NCI-H1930 (cell line): ENCODE measurements at places on chromosomes 16 and 17.

- DNase-seq: no peak
Observed at GRCh38 chr16:70396246-70396904, 42.5 kb downstream of the ST3GAL2 start.

DNA sequence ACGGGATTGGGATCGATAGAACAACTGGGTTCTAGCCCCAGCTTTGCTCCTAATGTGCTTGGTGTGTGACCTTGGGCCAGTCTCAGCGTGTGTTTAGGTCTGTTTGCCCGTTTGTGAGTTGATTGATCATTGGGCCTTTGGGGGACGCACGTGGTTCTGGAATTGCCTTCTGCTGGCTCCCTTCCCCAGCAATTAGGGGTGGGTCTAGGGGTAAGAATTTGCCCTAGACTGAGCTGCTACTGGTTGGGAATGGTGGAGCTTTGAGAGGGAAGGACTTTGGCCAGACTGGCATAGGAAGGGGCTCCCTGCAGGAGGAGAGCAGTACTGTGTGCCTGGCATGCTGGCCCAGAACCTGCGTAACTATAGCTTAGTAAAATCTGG lies 1.5 kb downstream of the SPNS2 start:
- no peak for DNase-seq

DNA sequence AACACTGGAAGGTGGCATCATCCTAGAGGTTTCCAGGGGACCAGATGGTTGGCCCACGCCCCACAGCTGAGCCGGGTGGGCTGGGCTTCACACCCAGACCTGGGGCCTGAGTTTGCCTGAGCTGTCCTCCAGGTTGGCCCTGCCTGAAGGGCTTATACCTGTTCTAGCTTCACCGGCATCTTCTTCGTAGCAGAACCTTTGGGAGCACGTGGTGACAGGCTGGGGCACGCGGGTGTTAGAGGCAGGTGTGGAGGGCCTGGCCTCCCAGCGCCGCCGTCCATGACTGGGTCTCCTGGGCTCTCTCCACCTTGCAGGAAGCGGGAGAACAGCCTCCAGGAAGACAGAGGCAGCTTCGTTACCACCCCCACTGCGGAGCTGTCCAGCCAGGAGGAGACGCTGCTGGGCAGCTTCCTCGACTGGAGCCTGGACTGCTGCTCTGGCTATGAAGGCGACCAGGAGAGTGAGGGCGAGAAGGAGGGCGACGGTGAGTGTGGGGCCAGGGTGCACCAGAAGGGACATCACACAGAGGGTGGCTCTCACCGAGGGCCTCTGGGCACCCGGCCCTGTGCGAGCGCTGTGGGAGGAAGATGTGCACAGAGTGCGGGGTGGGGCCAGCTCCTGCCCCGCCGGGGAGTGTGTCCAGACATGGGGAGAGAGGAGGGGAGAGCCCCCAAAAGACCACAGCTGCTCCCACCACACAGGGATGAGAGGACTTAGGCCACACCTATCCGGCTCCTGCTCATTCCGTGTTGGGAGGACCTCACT lies 4.6 kb upstream of the TEDC2 start:
- no peak for DNase-seq

DNA sequence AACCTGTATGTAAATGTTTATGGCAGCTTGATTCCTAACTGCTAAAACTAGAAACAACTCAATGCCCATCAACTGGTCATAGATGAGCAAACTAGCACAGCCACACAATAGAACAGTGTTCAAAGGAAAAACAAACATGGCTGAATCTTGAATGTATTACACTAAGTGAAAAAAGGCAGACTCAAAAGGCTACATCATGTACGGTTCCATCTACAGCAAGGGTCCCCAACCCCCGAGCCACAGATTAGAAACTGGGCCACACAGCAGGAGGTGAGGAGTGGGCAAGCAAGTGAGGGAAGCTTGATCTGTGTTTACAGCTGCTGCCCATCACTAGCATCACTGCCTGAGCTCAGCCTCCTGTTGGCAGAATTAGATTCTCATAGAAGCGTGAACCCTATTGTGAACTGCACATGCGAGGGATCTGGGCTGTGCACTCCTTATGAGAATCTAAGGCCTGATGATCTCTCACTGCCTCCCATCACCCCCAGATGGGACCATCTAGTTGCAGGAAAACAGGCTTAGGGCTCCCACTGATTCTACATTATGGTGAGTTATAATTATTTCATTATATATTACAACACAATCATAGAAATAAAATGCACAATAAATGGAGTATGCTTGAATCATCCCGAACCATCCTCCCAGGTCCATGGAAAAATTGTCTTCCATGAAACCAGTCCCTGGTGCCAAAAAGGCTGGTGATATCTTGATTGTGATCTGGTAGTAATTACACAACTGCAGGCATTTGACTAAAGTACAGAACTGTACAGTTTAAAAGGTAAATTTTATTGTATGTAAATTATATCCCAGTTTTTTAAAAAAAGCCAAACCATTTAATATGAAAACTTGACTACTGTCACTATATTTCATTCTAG lies 7.7 kb downstream of the CEP20 start:
- DNase-seq: no peak

DNA sequence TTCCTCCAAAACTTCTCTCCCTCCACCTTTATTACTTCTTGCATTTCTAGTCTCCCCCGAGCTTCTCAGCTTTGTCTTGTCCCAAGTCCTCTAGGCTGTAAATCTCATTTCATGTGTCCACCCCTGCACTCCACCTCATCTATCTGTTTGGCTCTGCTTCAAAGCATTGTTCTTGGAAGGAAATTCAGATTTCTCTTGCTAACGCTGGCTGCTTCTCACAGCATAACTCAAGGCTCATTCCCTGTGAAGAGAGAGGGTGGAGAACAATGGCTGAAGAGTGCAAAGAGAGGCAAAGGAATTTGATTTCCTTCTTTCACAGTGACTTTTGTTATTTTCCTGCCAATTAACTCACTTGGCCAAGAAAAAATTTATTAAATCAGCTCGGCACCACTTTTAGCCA lies 476.5 kb downstream of the TMEM114 start:
- DNase-seq: no peak

- DNase-seq: no peak
Observed at GRCh38 chr16:63650550-63650949, 1471.3 kb downstream of the CDH11 start.

GRCh38 chr16:55398762-55399161 lies 74.8 kb downstream of the IRX6 start:
- no peak for DNase-seq

DNA sequence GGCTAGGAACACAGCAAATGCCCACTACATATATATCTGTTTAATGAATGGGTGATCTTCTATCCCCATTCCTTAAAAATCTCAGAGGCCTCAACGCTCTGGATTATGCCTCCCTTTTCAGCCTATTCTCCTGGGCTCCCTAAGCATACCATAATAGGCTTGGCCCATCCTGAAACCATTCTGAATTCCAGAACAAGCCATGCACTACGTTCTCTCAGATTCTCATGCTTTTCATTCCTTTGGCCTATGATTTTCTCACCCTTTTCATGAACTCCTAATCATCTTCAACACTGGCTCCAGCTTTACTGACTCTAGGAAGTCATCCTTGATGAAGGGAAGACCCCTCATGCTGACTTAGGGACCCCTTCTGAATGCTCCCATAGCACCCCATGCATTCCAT lies 71.1 kb downstream of the RPGRIP1L start:
- DNase-seq: no peak

GRCh38 chr16:3610698-3611145 lies 684 bp downstream of the SLX4 start:
- DNase-seq: no peak

GRCh38 chr16:76639685-76640289 lies 362.6 kb downstream of the CNTNAP4 start:
- no peak for DNase-seq

- DNase-seq: no peak
Observed at GRCh38 chr16:1196494-1196893, 28.6 kb downstream of the TPSG1 start.

DNA sequence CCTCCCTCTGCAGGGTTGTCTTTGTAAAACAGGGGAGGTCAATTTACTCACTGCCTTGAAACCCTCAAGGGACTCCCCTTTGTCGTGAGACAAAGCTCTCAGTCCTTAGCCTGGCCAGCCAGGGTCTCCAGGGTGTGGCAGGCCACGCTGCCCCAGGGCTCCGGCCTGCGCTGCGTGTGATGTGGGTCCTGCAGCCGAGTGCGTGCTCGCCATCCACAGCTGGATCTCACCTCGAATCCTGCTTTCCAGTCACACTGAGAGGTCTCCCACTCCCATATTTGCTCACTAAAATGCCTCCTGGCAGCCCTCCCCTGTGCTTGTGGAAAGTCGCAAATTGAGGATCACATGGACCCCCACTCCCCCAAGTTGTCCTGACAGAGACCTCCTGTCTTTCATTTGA lies 10.0 kb upstream of the CLEC18C start:
- DNase-seq: no peak

DNA sequence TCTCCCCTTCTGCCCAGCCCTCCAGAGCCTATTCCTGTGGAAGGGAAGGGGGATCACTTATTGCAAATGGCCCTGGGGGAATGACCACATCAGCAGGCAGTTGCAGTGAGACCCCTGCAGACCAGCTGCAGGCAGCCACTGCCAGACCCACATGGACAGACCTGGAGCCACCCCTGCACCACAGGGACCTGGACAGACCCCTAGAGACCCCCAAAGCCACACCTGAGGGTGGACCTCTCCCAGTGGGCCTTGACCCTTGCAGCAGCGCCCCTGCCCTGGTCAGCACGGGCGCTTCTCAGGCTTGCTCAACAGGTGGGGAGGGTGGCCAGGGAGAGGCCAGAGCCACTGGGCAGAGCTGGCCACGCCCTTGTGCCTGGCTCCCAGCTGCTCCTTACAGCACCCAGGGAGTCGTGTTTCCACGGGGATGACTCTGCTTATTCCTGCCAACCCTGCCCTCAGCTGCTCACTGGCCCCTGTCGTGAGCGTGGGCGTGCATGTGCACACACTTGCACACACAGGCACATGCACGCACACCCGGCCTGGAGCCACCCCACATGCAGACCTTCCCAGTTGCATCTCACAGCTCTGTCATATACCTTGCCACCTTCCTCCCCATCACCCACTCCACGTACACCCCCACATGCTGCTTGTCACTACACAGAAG lies 1.3 kb upstream of the SCN4A start:
- DNase-seq: no peak

DNA sequence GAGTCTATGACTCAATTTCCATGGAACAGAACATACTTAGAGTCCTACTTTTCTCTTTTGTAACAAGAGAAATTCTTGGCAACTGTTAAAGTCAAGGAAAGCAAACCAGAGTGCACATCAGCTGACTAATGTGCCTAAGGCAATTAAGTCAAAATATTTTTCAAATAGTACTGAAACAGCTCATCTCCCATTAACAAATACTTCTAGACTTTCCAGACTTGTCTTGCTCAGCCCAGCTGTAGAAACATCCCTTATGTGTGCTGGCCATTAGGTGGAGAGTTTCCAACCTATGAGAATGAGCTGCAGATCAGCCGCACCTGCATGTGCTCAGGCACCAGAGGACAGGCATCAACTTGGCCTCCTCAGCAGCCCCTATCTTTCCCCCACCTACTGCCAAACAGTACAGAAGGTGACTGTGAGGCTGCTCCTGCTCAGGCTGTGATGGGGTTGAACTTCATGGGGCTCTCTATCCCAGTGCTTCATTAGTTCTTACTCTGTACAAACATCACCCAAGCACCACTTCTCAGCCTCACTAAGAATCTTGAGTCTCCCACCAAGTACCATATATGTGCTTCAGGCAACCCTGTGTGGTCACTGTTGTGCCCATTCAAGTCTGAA lies 32.2 kb downstream of the TEX2 start:
- no peak for DNase-seq

DNA sequence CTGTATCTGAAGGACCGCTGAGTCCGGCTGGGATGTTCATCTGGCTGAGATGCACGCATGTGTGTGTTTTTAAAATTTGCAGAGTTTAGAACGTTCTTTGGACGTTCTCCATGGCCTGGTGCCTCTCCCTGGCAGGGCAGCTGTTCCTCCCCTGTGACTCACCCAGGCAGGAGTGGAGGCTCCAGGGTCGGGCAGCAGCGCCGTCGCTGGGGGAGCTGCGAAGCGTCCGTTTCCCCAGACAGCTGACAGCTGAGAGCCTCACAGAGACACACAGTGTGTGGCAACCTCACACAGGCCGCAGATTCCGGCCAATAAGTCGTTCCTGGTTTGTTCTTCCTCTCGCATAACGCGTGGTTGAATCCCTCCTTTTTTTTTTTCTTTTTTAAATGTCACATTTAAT lies 80.6 kb downstream of the OR1D5 start:
- DNase-seq: no peak

GRCh38 chr16:12504312-12504711 lies 299.4 kb downstream of the CPPED1 start:
- DNase-seq: no peak

DNA sequence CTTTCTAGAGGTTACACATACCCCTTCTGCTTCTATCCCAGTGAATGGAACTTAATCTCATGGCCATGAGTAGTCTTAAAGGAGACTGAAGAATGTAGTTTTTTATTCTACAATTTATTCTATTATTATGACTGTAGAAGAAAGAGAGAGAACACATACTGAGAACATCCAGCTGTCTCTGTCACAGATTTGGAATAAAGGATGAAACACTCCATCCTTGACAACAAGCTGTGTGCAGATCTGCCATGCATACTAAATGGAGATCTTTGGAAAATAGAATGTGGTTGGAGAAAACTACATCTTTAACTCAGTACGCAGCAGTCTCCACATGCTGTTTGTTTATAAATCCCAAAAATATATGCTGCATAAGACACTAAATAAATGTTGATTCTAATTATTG lies 54.1 kb upstream of the NUDT7 start:
- DNase-seq: no peak
